K562 (cell line): ENCODE measurements at places on chromosomes 12 and 14.
A peak's percentile ranks its signal among the peaks of the same experiment; 100 is the strongest.

GRCh38 chr12:28099871-28100270 is 90.4 kb upstream of the CCDC91 start:
- no peak for DNase-seq

GRCh38 chr14:77562681-77563080 is 53.8 kb downstream of the SPTLC2 start:
- no peak for DNase-seq

DNA sequence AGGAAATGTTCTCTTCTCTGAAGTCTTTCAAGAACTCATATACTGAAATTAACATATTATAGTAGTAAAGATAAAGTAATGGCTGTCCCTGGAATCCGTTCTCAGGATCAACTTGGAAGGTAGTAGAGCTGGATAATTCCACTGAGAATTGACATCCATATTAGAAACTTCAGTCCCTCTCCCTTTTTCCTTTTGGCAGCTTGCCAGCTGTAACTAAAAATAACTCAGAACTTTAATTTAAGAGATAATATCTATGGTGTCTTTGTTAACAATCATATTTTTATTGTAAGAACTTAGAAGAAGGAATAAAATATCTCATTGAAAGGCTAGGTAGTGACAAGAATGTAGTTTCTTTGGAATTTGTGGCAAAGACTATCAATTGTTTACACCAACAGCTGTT is 61.4 kb upstream of the PLEKHA5 start:
- DNase-seq: no peak

GRCh38 chr12:105931762-105932570 is 206.8 kb downstream of the NUAK1 start:
- DNase-seq: no peak

GRCh38 chr12:28536088-28536487 is 345.8 kb downstream of the CCDC91 start:
- no peak for DNase-seq

DNA sequence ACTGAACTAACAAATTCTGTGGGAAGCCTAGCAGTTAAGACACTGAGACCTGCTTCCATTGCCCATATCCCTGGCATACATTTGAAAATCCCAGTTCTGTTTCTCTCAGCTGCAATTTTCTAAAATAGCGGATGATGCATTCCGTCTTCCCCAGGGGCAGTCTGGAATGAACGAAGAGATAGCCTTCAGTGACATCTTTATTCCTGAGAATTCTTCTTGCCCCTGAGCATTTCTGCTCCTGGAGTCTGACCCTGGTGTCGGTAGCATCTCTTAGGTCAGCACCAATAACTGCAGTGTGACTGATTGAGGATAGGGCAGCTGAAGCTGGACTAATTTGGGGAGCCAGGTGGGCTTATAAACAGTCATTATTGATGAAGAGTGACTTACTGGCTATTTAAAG is 552.5 kb downstream of the DIO2 start:
- DNase-seq: no peak

GRCh38 chr12:31353750-31354708 is 28.1 kb upstream of the SINHCAF start:
- DNase-seq: no peak

- DNase-seq: peak; percentile 47
These were observed 4.0 kb upstream of the ZNF385A start for GRCh38 chr12:54388237-54389133.

DNA sequence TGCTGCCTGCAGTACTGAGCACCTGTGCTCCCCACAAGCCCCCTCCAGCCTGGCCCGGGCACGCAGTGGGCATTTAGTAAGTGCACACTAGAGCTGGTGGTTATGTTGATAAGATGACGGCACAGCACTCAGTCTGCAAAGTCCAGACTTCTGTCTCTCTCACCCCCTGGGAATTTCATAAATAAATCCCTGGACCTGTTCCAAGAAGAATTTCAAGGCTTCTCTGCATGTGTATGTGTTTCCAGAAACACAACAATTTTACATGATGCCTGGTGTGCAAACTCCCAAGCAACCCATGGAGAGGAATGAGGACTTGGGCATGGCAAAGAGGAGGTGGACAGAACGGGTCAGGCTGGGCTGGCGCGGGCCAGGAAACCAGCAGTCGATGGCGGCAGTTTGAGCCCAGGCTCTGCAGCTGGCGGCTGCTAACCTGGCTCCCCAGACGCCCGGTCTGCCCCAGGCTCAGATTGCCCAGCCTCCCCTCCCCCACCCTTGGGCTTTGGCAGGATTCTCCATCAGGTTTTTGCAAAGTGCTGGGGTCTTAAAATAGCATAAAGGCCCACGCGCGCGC is 10.4 kb upstream of the ACVR1B start:
- DNase-seq: no peak

- no peak for DNase-seq
These were observed 10.3 kb upstream of the TRHDE start for GRCh38 chr12:72261885-72262284.

DNA sequence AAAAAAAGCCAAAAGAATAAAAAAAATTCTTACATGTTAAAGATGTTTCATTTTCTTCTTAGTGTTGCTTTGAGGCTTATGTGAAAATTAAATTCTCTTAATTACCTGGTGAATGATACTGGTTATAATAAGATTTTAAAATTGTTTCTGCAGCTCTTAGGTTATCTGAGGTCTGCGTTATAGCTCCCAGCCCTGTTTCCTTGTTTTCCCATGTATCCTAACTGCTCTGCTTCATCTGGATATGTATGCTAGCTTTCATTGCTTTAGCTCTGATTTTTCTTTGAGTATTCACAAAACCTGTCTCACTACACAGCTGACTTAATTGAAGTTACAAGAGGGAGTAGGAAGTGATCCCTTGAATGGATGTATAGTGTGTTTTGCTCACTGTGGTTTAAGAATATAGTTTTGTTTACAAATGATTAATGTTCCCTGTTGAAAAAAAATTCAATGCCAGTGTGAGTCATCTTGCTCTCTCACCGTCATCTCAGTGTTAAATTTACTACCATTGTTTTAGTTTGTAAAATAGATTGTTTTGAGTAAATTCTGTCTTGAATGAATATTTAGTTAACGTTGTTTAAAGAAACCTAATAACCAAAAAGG is 26.8 kb downstream of the CPSF6 start:
- no peak for DNase-seq

GRCh38 chr12:106873983-106874382 is 81.7 kb upstream of the TMEM263 start:
- DNase-seq: no peak

GRCh38 chr12:129861951-129862350 is 41.9 kb downstream of the TMEM132D start:
- DNase-seq: no peak

DNA sequence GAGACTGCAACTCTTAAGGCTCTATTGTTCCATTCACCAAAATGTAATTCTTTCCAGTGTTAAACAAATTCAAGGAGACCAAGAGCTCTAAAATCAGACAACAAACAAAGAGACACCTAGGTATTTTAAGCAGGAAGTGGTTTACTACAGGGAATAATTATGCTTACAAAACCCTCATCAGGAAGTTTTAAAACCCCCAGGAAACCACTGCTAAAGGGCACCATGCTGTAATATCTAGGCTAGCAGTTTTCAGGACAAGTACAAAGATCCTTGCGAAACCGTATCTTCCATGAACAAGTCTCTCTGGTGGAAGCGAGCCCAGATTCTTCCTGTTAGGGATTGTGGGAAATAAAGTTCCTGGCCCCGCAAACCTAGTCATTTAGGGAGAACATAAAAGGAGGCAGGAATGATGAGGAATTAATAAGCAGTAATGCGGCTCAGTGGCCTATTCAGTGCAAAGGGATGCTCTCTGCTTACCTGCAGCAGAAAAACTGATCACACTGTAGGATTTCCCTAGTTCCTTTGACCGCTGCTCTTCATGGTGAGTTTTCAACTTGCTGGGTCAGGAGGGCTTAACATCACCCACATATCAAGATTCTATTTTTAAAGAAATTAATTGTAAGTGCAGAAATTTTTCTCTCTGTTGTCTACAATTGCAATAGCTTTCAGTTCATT is 42.8 kb downstream of the ACSM4 start:
- no peak for DNase-seq

GRCh38 chr12:124609041-124609989 is 41.9 kb upstream of the NCOR2 start:
- DNase-seq: peak; percentile 91

- DNase-seq: no peak
These were observed 75.8 kb downstream of the PPP1R36 start for GRCh38 chr14:64625386-64626232.

- DNase-seq: peak; percentile 62
These were observed 16.2 kb downstream of the PXN start for GRCh38 chr12:120249266-120249874.

GRCh38 chr12:122840580-122841513 is 5.6 kb downstream of the HIP1R start:
- no peak for DNase-seq

GRCh38 chr12:123960856-123961255 is 11.8 kb downstream of the CCDC92 start:
- DNase-seq: no peak

DNA sequence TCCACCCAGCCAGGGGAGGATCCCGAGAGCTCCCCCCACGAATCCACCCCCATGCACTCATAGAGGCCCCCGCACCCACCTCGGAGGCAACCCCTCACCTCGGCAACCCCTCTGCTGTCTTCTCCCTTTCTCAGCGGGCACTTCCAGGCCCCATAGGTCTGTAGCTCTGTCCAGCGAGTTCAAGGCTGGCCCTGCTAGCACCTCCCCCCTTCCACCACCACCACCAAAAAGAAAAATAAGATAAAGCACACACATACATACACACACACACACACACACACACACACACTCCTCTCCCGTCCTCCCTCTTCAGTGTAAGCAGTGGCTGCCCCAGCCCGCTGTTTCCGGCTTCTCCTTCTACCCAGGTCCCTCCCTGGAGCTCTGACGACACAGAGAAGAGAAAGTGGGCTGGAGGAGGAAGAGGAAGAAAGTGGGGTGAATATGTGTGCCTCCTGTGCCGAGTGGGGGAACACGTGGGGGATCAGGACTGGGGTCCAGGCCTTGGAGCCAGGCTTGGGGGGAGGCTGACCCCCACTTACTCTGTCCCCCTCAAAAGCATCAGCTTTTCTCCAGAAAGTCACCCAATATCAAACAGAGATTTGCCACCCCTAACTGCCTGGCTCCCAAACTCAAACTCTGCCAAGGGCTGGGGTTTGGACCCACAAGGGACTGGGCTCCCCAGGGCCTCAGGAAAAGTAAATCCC is at the start of gene STAT6:
STAT6 (minus strand) TSS at position 332 of the 704 bp plus-strand sequence. CDS start 3,084 bp downstream, outside the sequence.
- peak; percentile 73 for DNase-seq

- no peak for DNase-seq
These were observed 173.9 kb downstream of the TSPAN9 start for GRCh38 chr12:3251067-3251466.

DNA sequence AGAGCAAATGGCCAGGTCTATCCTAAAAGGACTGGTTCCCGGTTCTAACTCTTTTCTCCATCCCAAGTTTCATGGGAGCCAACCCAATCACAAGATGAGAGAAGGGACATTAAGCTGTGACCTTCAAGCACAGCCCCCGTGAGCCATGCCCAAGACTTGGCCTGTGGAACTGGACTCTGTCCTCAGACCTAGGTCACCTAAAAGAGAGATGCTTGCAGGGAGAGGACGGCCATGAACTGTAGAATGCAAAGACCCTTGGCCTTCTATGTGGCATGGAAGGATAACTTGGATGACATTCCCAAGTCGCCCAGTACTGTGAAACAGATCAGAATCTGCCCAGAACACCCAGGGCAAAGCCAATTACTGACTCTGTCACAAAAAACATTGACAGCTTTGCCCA is 263.5 kb downstream of the DPF3 start:
- no peak for DNase-seq

- no peak for DNase-seq
These were observed 3.9 kb upstream of the CMKLR1 start for GRCh38 chr12:108342985-108343384.

DNA sequence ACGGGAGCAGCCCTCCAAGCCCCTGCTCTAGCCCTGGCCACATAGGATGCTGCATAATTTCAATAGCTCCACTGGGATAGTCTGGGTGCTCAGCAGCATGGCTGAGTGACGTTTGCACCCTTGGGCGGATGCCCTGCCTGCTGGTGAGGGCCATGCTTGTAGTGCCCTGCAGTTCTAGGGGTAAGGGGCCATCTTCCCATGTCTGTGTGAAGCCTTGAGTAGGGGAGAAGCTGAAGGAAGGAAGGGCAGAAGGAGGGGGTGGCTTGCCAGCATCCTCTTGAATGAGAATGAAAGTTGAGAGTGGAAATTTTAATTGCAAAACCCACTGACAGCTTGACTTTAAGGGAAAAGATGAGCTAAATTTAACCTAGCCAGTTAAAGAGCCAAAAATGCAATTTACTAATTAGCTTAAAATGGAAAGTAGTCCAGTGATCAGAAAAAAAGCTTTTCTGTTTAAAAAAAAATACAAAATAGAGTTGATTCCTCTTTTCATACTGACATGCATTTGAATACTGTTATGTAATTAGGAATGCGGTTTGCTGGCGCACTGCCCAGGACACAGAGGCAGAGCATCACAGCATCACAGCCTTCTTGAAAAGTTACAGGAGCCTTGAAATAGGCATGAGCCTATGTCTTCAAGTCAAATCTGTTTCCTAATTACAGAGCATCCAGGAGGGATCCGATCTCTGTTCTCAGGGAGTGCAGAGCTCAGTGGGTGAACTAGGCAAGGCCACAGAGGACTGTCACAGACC is 18.5 kb upstream of the EML1 start:
- DNase-seq: no peak

DNA sequence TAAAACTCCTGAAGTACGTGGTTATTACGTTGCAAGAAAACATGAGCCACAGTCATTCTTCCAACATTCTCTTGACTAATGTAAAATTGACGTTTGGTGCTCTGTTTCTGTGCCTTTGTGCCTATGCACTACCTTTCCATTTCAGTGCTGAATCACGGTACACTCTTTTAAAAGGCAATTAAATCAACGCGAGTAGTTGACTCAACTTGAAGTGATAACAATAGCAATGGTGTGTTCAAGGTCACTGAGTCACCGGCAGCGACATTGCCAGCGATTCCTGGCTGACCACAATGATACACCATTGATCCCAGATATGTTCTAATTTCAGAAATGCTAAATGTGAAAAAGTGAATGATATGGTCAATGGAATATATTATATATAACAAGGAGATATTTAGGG is 17.8 kb downstream of the AK7 start:
- no peak for DNase-seq

DNA sequence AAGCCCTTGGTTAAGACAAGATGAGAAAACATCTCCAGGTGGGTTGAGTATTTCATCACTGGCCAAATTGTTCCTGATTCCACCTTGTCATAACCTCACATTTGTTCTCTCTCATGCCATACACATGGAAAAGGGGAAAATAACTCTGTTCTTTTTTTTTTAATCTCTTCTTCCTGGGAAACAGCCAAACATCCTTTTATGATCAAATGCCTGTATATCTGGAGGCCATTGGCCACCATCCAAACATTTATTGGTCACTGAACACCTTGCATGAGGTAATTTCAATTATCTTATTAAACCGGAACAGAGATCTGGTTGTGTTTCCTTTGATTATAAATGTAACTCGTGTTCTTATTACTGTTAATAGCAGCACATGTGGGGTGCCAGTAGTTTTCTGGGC is 469.6 kb downstream of the NPAS3 start:
- no peak for DNase-seq

- no peak for DNase-seq
These were observed 5.1 kb downstream of the IKBIP start for GRCh38 chr12:98639491-98639890.

- DNase-seq: no peak
These were observed 182.8 kb downstream of the SLC5A8 start for GRCh38 chr12:101027200-101027599.

- peak; percentile 18 for DNase-seq
These were observed 16.3 kb downstream of the GXYLT1 start for GRCh38 chr12:42128327-42128726.

GRCh38 chr14:32846821-32847365 is 91.8 kb upstream of the NPAS3 start:
- no peak for DNase-seq

GRCh38 chr12:93773122-93773871 is 96.1 kb downstream of the CRADD start:
- DNase-seq: no peak
